ENCODE measurements at places on chromosomes 7 and 10.

DNA sequence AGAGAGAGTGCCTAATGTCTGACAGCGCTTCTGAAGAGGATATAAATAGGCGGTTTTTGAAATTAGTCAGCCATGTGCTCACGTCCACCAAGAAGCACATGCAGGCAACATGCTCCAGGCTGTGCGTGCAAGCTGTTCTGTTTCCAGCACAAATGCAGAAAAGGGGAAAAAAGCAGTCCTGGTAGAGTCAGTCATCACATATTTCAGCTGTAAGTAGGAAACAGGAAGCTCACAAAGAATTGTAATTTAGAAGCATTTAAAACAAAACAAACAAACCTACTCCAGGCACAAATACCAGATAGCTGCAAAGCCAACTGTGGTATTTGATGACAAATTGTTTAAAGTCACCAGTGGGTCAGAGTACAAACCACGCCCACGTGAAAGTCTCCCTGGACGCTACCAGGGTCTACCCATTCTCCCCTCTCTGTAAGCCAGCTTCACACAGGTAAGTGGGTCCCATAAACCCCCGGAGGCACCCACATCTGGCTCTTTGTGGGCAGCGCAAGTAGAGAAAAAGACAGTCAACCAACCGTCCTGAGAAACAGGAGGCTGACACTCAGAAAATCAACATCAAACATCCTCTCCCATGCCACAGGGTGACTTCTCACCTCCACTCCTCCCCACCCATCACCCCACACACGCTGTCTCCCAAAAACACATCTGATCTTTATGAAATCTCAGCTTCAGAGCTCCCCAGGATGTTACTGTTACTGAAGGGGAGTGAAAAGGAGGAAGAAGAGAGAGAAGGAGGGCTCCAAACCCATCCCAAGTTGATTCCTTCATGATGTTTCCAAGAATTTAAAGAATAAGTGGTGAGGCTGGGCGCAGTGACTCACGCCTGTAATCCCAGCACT is 186.4 kb downstream of the FAM107B start:
- DNase-seq = peak; percentile 94

DNA sequence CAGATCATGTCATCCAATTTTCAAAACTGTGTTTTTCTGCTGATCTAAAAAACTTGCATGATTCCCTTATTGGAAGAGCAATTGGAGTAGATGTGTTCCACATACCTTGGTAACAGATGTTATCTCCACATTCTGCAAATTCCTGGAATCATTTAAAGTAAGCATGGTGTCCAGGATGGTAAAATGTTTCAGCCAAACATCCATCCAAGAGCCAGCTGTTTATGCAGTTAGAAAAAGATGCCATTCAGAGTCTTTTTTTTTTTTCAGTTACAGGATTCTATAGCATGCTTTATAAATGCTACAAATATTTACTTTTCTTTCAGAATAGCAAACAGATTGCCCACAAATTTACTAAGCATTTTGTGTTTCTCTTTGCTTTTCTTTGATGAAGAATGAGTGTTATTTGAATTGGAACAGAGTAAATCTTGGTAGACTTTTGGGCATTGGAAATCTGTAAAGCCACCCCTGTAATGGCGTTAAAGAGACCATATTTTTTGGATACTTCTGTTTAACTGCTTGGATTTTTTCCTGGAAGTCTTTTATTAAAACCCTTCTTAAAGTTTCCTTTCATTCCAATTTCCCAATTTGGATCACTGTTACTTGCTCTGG is 149.8 kb downstream of the GNAT3 start:
- DNase-seq = peak; percentile 60

- no peak for DNase-seq
Measured at GRCh38 chr10:22954970-22955369, 27.1 kb downstream of the ARMC3 start.

GRCh38 chr10:83678850-83679249 is 460.5 kb upstream of the GHITM start:
- DNase-seq = no peak

DNA sequence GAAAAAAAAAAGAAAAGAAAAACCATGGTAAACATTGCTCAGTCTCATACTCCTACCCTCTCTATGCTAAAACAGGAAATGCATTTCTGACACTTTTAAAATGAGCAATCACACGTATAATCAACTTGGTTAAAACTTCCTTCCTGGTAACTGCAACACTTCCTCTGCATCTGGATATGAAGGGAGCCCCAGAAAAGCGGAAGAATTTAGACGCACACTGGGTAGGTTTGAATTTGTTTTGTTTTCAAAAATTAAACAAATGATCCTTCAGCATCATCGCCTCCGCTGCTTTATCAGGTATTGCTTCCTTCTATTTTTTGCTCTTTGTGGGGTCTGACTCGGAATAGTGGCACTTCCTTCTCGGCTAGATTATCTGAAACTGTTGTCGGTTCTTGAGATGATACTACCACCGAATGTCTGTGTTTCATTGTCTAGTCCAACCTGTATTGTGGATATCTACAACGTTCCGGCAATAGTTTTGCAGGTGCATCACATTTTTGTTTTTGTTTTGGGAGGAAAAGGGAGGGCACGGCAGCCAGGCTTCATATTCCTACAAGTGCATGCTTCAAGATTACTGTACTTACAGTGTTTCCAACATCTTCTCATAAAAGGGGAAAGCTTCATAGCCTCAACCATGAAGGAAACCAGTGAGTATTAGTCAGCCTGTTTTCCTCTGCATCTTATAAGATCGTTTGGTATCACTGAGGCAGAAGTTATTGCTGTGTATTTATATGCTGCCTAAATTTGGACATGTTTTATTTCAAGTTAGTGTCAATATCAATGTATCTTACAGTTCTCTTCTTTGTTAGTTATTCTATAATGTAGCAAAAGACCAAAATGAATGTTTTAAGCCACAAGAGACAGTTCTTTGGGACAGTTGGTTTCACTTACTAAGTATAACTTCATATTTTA is at the start of gene PIK3CG:
Gene PIK3CG (plus strand): TSS at position 153 of the 912 bp plus-strand sequence. CDS start 2,280 bp downstream, outside the sequence.
- DNase-seq = no peak

GRCh38 chr7:4876586-4876985 is 6.9 kb downstream of the RADIL start:
- no peak for DNase-seq

DNA sequence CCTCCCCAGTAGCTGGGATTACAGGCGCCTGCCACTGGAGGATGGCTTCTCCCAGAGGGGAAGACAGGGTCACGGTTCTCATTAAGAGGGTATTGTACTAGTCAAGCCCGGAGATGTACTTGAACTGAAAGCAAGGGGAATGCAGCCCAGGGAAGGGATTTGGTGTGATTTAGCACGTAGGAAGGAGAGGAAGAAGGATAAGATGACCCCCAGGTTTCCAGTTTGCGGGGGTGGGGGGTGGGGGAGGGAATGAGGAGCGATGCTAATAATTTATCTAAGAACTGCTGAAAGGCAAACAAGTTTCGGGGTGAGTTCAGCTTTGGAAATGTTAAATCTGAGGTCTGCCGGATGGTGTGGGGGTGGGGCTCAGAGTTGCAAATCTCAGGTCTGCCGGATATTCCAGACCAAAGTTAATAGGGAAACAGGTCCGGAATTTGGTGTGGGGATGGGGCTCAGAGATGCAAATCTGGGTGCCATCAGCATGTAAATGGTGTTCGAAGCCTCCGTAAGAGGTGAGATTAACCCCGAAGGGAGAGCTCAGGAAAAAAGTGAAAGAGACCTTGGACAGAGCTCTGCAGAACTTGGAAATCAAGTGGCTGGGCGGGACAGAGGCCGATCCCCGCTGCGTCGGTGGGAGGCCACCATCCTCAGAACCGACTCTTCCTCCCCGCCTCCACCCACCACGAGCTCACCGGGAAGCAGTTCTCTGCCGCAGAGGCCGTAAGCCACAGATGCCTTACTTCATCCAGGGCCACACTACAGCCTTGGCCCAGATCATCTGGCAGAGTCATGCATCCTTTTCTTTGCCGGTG is 1.6 kb upstream of the SEPHS1 start:
- peak; percentile 56 for DNase-seq

- no peak for DNase-seq
Measured at GRCh38 chr7:50667338-50667737, 102.1 kb upstream of the DDC start.

DNA sequence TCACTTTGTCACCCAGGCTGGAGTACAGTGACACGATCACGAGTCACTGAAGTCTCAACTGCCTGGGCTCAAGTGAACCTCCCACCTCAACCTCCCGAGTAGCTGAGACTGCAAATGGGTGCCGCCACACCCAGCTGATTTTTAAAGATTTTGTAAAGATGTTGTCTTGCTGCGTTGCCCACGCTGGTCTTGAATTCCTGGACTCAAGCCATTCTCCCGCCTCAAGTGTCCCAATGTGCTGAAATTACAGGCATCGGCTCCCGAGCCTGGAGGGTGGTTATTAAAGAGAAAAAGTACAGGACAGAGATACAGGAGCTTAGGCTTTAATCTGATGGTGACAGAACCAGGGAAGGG is 55.1 kb downstream of the KCTD7 start:
- DNase-seq = no peak

- no peak for DNase-seq
Measured at GRCh38 chr7:36607721-36608095, 116.6 kb downstream of the AOAH start.

GRCh38 chr10:73248259-73248724 is 1.2 kb upstream of the DNAJC9 start:
- DNase-seq = peak; percentile 20

GRCh38 chr7:128459394-128459878 is 3.8 kb downstream of the HILPDA start:
- peak; percentile 60 for DNase-seq

GRCh38 chr10:33955676-33956075 is 621.2 kb upstream of the NRP1 start:
- DNase-seq = peak; percentile 38

GRCh38 chr10:43042503-43043341 is 34.1 kb upstream of the RET start:
- no peak for DNase-seq

GRCh38 chr7:90271753-90272152 is 26.8 kb downstream of the CFAP69 start:
- DNase-seq = peak; percentile 86

- DNase-seq = no peak
Measured at GRCh38 chr10:70908406-70909296, 20.3 kb upstream of the PCBD1 start.

Data from fibroblast of upper back skin (primary cell).